ENCODE measurements at places on chromosomes 5 and 9.

DNA sequence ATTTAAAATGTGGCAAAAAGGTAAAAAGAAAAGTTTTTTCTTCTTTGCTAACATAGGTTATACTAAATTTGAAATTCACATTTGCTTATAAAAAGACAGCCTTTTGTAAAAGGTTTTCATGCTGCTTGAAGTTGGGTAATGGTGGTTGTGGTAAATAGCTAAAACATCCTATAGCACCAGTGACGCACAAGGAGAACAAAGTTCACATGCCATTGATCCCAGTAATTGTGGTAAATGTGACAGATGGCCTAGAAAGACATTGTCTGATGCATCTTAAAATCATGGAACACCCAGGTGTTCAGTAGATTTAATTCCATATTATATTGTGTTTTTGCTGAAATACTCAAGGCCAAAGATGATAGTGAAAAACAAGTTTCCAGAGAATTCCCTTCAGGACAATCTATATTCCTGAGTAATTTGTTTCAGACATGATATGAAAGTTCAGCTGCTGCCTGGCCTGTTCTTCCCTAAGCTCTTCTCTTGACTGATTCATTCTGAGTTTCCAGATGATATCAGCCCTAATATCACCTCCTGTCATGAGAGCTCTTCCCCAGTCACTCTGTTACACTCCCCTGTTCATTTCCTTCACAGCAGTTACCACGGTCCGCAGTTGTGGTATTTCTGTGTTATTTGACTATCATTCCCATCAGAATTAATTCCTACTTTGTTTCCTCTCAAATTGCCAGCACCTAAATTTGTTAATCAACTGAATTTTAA, 4.6 kb upstream of the FBXL17 start:
- DNase-seq: no peak

GRCh38 chr5:151113651-151114050, 32.8 kb upstream of the TNIP1 start:
- DNase-seq: no peak

GRCh38 chr5:102873379-102873932, 118.4 kb downstream of the PAM start:
- DNase-seq: no peak

- no peak for DNase-seq
Observed at GRCh38 chr9:86303316-86303975, 21.1 kb upstream of the ISCA1 start.

DNA sequence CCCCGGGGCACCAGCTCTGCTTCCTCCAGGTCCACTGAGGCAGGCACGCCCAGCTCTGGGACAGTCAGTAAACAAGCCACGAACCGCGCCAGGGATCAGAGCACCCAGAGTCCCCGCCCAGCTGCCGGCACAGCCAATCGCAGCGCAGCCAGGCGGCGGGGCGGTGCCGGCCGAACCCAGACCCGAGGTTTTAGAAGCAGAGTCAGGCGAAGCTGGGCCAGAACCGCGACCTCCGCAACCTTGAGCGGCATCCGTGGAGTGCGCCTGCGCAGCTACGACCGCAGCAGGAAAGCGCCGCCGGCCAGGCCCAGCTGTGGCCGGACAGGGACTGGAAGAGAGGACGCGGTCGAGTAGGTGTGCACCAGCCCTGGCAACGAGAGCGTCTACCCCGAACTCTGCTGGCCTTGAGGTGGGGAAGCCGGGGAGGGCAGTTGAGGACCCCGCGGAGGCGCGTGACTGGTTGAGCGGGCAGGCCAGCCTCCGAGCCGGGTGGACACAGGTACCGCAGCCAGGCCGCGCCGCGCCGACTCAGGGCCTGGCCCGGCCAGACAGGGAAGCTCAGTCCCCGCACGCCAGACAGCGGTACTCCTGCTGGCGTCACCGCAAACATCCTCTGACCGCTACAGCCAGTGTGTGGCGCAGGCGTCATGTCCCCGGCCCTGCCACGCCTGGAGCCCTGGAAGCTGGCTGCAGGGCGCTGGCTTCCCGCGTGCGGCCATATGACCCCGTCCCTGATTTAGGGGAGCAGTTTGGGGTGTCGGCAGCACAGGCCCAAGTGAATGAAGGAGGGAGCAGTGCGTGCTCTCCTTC, at the start of gene CTSL:
CTSL (plus strand) TSS at position 220 of the 810 bp plus-strand sequence. CDS start 1,485 bp downstream, outside the sequence.
- DNase-seq: peak; percentile 7

GRCh38 chr9:87422999-87423398, 74.7 kb upstream of the DAPK1 start:
- no peak for DNase-seq

- DNase-seq: no peak
Observed at GRCh38 chr5:175567954-175568353, 89.6 kb downstream of the SFXN1 start.

- no peak for DNase-seq
Observed at GRCh38 chr5:123856766-123857165, 344.8 kb downstream of the CSNK1G3 start.

DNA sequence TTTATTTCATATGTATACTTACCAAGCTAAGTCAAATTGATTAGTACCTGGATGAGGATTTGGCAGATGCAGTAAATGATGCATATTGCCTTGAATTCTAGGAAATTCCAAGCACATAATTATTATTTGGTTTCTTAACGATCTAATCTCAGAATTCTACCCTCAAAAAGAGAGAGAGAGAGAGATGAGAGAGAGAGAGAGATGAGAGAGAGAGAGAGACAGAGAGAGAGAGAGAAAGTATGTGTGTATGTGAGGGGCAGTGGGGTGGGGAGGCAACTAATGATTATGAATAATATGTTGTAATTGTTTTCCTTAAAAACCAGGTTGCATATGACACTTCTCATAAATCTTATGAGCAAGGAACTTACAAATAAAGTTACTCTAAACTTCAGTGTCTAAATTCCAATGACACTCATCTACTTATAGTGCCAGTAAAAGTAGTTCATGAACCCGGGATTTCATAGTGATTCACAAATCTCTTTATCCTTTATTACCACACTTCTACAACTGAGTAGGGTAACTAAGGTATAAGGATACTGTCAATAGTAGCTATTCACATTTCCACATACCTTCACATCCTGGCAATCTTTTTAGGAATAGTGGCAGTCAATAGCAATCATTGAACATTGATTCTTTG, 60.5 kb upstream of the EDIL3 start:
- DNase-seq: no peak

DNA sequence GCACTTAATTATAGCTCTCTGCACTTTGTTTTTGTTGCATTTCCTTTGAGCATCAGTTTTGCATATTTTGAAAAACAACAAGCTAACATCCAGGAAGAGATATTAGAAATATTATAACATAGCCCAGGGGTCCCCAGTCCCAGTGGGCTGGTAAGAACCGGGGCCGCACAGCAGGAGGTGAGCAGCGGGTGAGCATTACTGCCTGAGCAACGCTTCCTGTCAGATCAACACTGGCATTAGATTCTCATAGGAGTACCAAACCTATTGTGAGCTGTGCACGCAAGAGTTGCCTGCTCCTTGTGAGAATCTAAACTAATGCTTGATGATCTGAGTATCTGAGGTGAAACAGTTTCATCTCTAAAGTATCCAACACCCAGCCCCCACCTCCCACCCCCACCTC, 675.9 kb upstream of the ZNF608 start:
- DNase-seq: no peak

GRCh38 chr5:103724271-103724670, 161.7 kb upstream of the NUDT12 start:
- DNase-seq: no peak

- no peak for DNase-seq
Observed at GRCh38 chr5:50406877-50407276, 34.2 kb downstream of the EMB start.

DNA sequence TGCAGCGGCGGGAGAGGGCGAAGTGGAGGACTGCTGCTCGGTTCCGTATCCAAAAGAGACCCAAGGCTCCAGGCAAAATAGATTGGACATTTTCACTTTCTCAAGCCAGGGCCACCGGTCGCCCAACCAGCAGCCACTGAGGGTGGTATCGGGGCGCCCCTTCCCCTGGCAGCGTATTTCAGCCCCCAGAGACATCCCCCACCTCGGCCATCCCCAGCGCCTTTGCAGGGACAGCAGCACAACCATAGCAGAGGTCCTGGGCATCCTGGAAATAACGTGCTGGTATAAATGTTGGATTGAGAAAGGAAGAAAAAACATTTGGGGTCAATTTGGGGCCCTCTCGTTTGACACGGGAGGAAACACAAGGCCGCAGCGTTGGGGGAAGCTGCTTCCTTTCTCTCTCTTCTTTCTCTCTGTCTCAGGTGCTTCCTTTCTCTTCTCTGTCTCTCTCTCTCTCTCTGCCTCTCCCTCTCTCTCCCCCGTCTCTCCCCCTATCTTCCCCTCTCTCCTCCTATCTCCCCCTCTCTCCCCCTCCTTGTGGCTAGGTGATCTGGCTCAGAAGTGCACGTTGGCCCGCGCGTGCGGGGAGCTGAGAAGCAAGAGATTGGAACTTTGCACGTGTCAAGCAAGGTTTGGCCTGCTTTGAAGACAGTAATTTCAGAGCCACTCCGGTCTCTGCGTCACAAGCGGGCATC, 624 bp upstream of the RETREG1 start:
- no peak for DNase-seq

- DNase-seq: no peak
Observed at GRCh38 chr5:177003649-177004048, 2.9 kb downstream of the UIMC1 start.

DNA sequence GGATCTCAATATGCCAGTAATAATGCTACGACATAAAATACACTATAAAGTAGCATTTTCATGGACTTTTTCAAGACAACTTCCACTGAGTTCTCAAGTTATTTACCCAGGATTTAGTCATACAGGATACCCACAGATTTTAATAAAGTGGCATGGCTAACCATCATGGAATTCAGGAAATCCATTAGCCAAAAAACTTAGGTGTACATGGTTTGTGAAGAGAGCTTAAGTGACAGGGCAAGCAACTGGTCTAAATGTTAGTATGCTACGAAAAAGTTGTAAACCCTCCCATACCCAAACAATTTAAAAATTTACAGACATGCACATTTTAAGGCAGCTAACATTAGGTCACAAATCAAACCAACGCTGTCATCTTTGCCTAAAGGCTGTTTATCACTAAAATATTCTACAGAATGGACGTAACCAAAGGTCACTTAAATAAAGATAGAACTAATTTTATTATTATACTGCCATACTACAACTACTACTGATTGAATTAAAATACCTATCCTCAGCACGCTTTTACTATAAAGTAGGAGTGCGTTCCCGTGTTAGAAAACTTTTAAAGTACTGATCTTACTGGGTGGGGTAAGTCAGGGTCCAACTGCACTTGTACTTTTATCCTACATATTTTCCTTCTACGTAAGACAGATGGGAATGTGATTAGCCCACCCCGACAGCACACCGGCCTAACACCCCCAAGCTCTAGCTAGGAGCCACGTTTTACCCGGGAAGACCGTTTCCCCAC, 1.1 kb downstream of the UBTD2 start:
- peak; percentile 24 for DNase-seq

GRCh38 chr9:5144217-5144616, 41.2 kb downstream of the INSL6 start:
- DNase-seq: no peak

- no peak for DNase-seq
Observed at GRCh38 chr5:140109759-140110645, 3.9 kb upstream of the PURA start.

- no peak for DNase-seq
Observed at GRCh38 chr5:1827886-1828397, 26.7 kb downstream of the NDUFS6 start.

GRCh38 chr5:30928956-30929355, 264.5 kb upstream of the CDH6 start:
- no peak for DNase-seq

- DNase-seq: no peak
Observed at GRCh38 chr5:9782826-9783560, 152.8 kb upstream of the TAS2R1 start.

GRCh38 chr9:116416421-116416820, 262.8 kb downstream of the PAPPA start:
- DNase-seq: no peak

GRCh38 chr9:26527931-26528330, 364.7 kb downstream of the CAAP1 start:
- no peak for DNase-seq

GRCh38 chr5:42719034-42719433, 37.6 kb upstream of the CCDC152 start:
- no peak for DNase-seq

- DNase-seq: no peak
Observed at GRCh38 chr9:37424204-37424685, 1.7 kb downstream of the GRHPR start.

DNA sequence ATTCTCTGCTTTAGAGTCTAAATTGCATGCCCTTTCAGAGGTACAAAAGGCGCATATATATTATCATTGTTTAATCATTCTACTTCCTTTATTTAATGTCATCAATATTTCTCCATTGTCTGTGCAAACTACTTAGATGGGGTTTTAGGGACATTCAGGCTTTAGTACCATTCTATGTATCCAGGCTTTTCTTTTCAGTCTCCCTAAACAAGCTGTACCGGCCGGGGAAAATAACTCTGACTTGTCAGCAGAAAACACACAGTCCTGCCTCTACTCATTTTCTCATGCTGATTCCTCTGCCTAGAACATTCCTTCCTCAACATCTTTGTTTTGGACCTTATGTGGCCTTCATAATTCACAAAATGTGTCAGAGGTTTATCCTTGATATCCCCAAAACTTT, 392.1 kb upstream of the DAB2 start:
- no peak for DNase-seq

GRCh38 chr9:124602632-124603031, 95.4 kb upstream of the NR5A1 start:
- DNase-seq: no peak

- DNase-seq: no peak
Observed at GRCh38 chr9:87909310-87910041, 8.3 kb upstream of the SPATA31C1 start.

- DNase-seq: no peak
Observed at GRCh38 chr5:522899-523440, 1.3 kb downstream of the SLC9A3 start.

DNA sequence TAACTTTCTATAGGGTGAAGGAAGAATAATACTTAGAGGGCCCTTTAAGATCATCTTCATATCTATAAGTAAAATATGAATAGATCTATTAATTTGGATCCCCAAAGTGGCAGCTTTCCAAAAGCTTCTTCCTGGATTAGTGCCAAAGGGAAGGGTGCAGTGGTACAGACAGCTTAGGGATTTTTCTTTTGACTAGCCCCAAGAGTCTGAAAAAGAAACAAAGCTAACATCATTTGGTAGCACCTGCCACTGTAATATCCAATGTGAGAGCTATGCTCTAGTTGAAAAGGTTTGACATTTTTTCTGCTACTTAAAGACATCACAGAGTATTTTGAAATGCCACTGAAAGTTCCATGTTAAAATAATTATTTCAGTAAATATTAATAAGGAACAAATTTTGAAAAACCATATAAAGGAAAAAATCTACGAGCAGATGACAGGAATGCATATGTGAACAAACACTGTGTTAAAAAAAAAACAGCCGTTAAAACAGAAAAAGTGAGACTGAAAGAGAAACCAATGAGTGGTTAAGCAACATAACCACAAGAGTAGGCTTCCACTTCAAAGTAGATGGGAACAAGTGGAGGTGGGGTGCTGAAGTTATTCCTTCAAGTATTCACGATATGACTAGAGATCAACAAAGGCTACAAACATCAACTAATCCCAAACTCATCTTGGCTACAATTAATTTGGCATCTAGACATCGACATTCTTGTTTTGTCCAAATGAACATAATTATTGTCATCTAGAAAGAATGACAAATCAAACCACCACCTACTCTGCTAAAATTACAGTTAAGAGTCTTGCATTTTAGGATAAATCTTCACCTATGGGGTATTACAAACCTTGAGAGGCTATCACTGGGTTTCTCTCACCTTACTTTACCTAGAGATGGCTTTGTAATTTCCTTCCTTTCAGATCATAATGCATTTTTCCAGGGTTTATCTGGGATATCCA, 137.5 kb downstream of the CPLANE1 start:
- DNase-seq: peak; percentile 73
